Cardiac fibroblast (primary cell): ENCODE measurements at places on chromosomes 6 and 20.

DNA sequence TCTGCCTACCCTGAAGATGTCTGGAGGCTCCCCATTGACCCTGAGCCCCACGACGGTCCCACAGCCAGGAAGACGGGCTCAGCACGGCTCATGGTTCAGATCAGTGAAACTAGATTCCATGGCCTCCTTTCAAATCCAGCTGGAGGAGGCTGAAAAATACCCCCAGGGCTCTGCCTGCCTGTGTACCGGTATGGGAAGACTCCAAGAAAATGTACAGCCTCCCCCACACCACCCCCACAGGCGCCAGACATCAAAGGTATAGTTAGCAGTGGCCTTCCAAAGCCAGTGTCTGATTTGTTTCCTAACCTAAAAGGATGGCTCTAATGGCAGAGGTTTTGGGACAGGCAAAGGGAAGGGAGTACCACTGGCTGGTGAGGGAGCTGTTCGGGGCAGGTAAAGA lies 86.2 kb upstream of the SNAP25 start:
- no peak for DNase-seq

GRCh38 chr6:145507239-145507638 lies 228.1 kb downstream of the EPM2A start:
- DNase-seq = no peak

DNA sequence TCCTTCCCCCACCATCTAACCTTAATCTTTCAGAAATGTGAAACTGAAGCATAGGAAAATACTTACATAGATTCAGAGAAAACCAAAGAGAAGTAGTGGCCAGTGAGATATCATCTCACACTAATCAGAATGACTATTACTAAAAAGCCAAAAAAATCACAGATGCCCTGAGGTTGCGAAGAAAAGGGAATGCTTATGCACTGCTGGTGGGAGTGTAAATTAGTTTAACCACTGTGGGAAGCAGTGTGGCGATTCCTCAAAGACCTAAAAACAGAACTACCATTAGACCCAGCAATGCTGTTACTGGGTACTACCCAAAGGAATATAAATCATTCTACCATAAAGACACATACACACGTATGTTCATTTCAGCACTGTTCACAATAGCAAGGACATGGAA lies 9.2 kb upstream of the PREX1 start:
- no peak for DNase-seq

- no peak for DNase-seq
These were observed 484.0 kb upstream of the CITED2 start for GRCh38 chr6:139858429-139858828.

GRCh38 chr6:143689852-143690251 lies 12.1 kb downstream of the PHACTR2 start:
- DNase-seq = no peak

GRCh38 chr20:45592574-45593189 lies 13.6 kb upstream of the WFDC8 start:
- peak; percentile 58 for DNase-seq

GRCh38 chr6:93040375-93040774 lies 379.0 kb downstream of the EPHA7 start:
- peak; percentile 6 for DNase-seq

- no peak for DNase-seq
These were observed 20.9 kb upstream of the KCNG1 start for GRCh38 chr20:51043811-51044210.

DNA sequence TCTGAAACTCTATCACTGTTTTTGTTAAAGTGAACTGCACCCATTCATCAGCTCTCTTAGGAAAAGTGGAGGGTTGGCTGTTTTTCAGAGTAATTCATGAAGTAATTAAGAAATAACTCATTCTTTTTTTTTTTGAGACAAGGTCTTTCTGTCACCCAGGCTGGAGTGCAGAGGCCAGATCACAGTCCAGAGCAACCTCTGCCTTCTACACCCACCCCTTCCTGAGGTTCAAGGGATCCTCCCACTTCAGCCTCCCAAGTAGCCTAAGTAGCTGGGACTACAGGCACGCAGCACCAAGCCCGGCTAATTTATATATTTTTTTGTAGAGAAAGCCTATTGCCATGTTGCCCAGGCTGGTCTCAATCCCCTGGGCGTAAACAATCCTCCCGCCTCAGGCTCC lies 2.6 kb downstream of the ZNFX1 start:
- DNase-seq = no peak

GRCh38 chr6:29516108-29516507 lies 28.4 kb upstream of the MAS1L start:
- no peak for DNase-seq

- DNase-seq = no peak
These were observed 382.8 kb upstream of the FLRT3 start for GRCh38 chr20:14720251-14720650.

- no peak for DNase-seq
These were observed 807 bp upstream of the OTOR start for GRCh38 chr20:16747291-16747811.

DNA sequence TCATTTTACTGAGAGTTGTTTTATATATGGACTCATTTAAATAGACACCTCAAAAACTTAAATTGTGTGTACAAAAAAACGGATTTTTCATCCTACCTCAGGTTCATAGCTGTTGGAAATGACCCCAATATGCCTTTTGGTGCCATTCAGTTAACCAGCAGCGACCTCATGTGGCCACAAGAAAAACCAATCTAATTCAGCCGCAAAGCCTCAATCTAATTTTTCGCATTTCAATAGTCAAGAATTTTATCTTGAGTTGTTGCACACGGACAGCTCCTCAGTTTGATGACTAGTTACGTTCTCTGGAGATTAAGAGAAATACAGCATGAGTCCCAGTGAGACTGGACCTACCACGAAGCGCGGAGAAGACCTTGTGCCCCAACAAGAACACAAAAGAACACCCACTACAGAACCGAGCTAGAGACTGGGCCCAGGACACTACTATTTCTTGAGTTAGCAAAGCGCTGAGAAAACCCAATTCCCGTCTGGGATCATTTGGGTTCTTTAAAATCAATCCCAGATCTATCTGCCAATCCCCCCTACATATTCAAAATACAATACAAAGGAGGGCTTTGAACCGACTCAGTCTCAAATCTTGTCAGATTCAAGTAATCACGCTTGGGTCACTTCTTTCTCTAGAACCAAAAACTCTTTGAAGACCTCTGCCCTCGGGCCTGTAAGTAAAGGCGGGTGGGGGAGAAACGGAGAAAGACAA lies 1.1 kb downstream of the TCP11 start:
- peak; percentile 88 for DNase-seq

GRCh38 chr6:89944826-89945407 lies 50.6 kb downstream of the GJA10 start:
- peak; percentile 25 for DNase-seq

- no peak for DNase-seq
These were observed 46.7 kb downstream of the KCNK5 start for GRCh38 chr6:39182604-39183003.

DNA sequence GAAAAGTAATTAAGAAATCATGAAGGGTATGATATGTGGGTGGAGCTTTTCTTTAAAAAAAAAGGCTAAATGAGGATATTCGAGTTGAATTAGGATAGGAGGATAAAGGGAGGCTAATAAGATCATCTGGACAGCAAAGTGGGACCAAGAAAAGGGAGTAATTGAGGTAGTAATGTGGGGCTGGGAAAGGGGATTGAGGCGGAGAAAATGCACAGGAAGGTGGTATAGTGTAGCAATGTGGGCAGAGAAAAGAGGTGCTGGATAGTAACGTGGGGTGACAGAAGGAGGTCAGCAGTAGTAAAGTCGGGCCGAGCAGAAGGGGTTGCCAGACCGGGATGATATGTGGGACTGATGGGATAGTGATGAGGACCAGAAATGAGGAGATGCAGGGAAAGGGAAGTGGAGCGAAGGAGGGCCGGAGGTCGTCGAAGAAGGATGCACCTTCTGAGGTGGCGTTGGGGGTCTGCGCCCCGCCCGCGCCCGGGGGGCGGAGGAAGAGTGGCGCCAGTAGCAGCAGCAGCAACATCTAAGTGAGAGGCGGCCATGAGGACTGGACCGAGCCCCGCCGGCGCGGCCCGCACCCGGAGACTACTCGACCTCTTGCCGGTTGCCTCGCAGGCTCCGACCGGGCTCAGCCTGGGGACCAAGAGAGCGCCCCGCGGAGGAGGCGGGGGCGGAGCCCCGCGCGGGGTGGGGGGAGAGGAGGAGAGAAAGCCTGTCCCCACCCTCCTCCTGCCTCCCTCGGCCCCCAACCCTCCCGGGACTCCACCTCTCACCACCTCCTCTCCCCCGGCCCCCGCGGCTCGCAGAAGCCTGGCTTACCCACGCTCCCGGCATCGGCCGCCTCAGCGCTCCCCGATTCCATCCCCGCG lies 887 bp downstream of the GABBR1 start:
- peak; percentile 78 for DNase-seq

DNA sequence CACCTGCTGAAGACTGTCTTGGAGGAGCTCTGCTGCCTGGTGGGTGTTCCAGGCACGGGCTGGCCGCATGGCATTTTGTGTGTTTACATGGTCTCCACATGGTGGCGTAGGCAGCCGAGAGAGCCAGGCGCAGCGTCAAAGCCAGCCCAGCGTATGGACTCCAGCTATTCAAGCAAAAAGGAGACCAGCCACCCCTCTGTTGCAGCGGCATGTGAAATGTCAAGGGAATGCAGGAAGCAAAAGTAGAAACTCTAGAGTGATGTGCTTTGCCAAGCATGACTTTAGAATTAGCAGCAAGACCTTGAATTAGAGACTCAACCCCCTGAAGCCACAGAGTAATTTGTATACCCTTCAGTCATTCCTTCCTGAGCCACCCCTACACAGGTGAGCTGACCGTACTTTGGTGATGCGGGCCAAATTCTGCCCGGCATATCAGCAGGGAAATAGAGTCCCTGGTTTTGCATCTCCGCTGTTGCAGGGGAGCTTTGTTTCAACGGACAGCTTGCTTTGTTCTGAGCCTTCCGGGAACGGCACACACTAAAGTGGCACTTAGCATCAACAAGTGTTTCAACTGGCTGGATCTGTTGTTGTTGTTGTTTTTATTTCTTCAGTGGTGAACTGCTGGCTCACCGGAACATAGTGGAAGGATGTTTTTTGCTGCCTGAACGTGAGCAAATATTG lies 48.5 kb downstream of the FNDC1 start:
- DNase-seq = no peak

DNA sequence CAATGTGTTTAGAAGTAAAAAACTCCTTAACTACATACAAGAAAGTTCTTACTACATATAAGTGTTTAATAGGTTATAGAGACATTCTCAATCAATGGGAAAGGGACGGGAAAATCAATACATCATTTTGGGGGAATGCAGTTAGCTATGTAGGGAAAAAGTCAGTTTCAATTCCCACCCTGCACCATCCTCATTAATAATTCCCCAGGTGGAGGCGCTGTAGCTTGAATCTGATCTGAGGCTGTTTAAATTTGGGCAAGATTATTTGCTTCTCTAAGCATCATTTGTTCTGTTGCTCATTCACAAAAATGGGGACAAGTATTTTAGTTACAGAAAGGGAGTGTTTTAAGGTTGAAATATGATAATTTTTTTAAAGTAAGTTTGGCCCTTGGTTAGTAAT lies 19.1 kb downstream of the OLIG3 start:
- DNase-seq = no peak

DNA sequence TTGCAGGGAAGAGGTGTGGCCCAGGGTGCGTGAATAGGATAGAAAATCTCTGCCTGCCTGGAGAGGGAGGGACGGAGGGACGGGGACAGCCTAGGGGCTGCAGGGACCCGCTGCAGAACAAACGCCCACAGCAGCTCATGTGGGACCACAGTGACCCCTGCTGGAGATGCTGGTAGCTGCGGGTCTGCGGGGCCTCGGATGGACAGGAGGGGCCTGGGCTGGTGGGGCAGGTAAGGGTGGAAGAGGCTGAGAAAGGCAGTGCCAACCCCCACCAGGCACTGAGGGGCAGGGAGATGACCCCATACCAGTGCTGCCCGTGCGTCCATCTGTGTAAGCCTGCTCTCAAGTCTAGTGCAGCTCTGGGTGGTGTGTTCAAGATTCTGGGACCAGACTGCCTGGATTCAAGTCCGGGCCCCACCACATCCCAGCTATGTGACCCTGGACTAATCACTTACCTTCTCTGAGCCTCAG lies 39.4 kb downstream of the KIAA1755 start:
- DNase-seq = peak; percentile 69

DNA sequence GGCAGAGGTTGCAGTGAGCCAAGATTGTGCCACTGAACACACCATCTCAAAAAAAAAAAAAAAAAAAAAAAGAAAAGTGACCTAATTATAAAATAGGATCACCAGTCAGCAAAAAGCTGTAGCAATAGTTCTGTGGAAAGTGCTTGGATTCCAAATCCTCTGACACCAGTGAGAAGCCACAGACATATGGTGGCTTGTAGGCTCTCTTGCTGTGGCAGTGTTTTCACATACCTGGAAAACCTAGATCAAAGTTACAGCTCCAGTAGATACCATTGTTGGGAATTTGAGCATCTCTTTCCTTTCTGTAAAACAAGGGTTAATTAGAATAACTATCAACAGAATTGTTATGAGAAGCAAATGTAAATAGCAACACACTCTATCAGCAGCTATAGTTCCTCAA lies 4.1 kb downstream of the CCDC170 start:
- DNase-seq = no peak

- no peak for DNase-seq
These were observed 82.7 kb upstream of the DUSP22 start for GRCh38 chr6:209432-210103.

GRCh38 chr20:50286174-50286511 lies 95.5 kb downstream of the CEBPB start:
- no peak for DNase-seq

- DNase-seq = no peak
These were observed 328.9 kb downstream of the FARS2 start for GRCh38 chr6:5590187-5590586.

- DNase-seq = no peak
These were observed 6.0 kb downstream of the AFDN start for GRCh38 chr6:167832497-167833395.

DNA sequence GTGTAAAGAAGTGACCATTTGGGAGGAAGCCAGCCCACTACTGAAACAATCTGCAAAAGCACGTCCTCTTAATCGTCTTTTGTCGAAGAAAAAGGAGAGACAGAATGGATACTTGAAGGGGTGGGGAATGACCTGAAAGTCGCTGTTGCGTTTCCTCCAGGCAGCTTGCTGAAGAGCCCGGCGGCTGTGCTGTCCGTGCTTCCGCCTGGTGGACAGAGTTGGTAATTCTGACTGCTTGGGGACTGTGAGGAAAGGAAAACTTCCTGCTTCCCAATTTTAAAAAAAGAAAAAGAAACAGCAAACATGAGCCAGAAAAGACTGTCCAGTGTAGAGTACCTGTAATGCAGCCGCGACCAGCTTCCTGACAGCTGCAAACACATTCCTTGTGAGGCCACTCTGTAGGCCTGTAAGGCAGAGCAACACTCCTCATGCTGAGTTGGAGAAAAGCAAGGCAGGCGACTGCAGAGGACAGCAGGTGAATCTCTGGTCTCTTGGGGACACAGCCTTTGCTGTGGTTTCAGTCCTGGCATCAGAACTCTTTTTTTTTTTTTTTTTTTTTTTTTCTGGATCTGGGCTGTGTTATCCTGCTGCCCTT lies 251.1 kb upstream of the TBX18 start:
- DNase-seq = peak; percentile 86

DNA sequence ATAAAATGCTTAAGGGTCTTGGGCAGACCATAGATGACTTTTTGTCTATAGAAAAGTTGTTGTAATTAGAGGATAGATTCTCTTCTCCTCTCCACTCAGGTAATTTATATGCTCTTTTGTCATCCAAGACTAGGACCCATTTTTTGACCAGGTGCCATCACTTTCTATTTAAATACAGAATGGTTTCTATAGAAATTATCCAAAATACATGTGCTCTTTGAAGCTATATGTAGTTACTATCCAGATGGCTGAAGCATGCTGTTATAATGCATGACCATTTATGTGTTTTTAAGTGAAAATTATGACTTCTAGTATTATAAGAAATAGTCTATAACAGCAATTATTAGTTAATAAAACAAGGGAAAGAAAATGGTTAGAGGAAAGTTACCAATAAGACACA lies 3.0 kb upstream of the MLIP start:
- no peak for DNase-seq

- DNase-seq = no peak
These were observed 118.9 kb downstream of the BACH2 start for GRCh38 chr6:90177544-90178383.
